ENCODE measurements at places on chromosomes 1 and 21.

DNA sequence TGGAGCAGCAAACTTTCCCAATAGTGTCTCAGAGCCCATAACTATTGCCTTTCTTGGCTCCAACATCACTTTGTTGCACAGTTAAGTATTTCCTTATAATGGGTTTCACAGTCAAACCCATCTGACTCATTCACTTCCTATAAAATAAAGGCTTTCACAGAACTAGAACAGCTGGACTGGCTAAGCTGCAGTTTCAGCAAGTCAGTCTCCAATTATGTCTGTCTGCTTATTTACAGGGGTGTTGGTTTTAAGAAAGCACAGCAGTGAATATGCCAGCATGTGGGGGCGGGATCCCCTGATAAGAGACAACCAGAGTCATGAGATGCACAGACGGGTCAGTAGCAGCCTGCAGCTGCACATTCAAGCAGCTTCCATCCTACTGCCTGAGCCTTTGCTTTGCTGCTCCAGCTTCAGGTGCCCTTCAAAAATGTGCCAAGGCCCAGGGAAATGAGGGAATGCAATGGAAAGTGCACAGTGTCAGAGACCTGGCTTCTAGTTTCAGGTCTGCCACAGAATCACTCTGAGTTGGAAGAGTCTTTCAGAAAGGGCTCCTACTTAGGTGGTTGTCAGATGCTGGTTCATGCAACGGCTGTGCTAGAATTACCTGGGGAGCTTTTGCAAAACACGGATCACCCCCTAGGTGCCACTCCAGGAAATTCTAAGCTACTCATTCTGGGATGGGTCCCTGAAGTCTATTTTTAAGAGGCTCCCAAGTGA is 24.8 kb downstream of the RNF19B start:
- no peak overlapping the region for H3K4me3 ChIP-seq
- H3K4me1 ChIP-seq: peaks cover 10% of the 10 kb centered on the region
- H3K27me3 ChIP-seq: no peaks in the 10 kb centered on the region
- peak overlapping the region; percentile 28 for H3K27ac ChIP-seq
- peaks cover 40% of the 10 kb centered on the region for H3K36me3 ChIP-seq

- H3K4me3 ChIP-seq: no peak overlapping the region
- H3K4me1 ChIP-seq: no peaks in the 10 kb centered on the region
- no peak for DNase-seq
- no peaks in the 10 kb centered on the region for H3K36me3 ChIP-seq
- H3K27ac ChIP-seq: no peak overlapping the region
Observed at GRCh38 chr1:221965252-221965651, 223.4 kb upstream of the DUSP10 start.

- H3K4me3 ChIP-seq: no peak overlapping the region
- H3K4me1 ChIP-seq: no peaks in the 10 kb centered on the region
- DNase-seq: peak; percentile 89
Observed at GRCh38 chr1:168469690-168470089, 74.1 kb downstream of the XCL2 start.

DNA sequence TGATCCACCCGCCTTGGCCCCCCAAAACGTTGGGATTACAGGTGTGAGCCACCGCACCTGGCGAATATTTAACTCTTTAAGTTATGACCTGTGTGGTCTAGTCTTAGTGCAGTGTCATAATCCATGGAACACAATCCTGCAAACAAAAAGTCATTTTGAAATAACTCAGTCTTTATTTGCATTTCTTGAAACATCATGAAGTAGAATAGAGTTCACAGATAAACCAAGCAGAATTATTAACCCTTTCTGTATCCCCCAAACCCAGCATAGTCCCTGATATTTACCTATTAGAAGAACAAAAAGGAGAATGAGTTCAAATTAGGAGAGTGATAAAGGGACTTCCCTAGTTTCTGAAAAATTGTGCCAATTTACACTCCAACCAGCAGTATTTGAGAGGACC is 19.9 kb downstream of the ZYG11B start:
- DNase-seq: no peak
- peaks cover 75% of the 10 kb centered on the region for H3K4me1 ChIP-seq
- no peak overlapping the region for H3K27ac ChIP-seq
- no peaks in the 10 kb centered on the region for H3K36me3 ChIP-seq
- H3K4me3 ChIP-seq: no peak overlapping the region
- no peaks in the 10 kb centered on the region for H3K27me3 ChIP-seq

DNA sequence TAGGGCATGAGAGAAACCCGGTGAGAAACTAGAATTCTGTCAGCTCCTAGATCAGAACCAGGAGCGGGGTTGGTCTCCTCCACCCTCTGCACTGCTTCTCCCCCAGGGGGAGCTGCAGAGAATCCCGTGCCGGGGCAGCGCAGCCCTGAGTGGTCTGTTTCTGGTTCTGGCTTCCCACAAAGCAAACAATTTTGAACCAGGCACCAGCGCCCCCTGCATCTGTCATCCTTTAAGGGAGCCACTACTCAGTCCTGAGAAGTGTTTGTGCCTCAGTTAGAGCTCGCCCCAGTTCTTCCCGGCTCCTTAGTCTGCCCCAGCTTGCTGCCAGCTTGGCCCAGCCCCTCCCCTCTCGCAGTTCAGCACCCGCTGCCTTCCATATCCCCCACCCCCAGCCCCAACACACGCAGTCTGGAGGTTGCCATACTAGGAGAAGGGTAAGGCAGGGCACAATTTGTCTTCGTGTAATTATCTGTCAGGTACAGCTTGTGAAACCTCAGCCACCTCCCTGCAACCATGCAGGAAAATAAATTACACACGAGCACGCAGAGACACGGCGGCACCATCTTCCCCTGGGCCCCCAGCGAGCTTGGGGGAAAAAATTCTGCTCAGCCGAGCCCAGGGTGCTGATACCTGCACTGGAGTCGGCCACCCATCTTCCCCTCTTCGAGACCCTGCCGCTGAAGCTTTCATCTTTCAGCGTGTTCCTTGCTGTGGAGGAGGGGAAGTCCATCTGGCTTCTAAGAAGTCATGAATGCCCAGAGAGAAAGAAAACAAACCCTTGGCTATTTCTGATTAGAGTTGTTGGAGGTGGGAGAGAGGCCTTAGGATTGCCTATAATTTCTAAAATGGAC is 62.6 kb upstream of the CD1D start:
- H3K4me1 ChIP-seq: peaks cover 14% of the 10 kb centered on the region
- no peaks in the 10 kb centered on the region for H3K27me3 ChIP-seq
- no peak overlapping the region for H3K27ac ChIP-seq
